ENCODE measurements at places on chromosomes 12 and 14. TPM values are rescaled to one million over a fixed set of nuclear protein-coding genes. Genes with fewer than 3 reads are reported as not detected.

- no peak for DNase-seq
Measured at GRCh38 chr14:64201296-64201695, 92.9 kb downstream of the ESR2 start.

DNA sequence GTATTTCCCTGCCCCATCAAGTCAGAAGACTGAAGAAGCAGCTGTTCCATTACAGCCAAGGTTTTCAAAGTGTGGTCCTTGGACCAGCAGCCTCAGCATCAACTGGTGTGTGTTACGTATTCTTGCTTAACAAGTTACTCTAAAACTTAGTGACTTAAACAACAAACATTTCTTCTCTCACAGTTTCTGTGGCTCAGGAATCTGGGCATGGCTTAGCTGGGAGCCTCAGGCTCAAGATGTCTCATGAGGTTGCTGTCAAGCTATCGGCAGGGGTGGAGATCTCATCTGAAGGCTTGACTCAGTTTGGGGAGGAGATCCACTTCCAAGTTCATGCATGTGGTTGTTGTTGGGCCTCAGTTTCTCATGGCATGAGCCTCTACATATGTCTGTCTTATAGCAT lies 174.5 kb downstream of the KTN1 start:
- DNase-seq = peak; percentile 15

GRCh38 chr14:69808919-69809808 lies 12.1 kb upstream of the SLC10A1 start:
- DNase-seq = no peak

DNA sequence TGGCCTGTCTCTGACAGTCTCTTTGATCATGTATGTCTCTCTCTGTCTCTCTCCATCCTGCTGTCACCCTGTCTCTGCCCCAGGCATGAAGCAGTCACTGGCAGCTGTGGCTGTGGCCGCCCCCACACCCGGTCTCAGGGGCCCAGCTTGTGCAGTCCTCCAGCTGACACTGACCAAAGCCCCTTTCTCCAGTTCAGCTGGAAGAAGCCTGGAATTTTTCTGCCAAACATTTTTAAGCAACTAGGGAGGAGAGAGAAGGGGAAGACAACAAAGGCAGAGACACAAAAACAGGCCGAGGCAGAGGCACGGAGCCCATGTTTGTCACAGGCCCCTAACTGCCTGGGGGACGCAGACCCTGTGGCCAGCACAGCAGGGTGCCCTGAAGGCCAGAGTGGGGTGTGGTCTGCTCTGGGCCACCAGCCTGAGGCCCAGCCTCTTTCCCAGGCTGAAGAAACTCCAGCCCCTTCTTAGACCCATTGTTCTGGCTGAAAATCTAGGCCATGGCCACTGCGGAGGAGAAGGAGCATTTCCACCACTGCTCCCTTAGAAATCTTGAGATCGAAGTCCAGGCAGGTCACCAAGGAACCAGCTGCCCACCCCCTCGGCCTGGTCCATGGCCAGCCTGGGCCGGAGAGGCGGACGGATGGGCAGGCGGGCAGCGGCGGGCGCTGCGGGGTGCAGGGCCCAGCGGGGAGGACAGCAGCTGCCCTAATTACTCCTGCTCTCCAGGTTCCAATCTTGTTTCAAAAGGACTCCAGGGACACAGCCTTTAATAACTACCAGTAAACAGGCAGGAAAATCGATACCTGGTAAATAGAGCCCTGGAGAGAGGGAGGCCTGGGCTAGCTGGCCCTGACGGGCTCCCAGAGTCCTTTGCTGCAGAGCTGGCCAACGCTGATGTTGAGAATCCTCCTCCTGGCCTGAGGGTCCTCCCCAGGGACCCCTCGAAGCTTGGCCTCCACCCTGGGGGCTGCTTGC lies 14.9 kb downstream of the DTX1 start:
- no peak for DNase-seq

- peak; percentile 31 for DNase-seq
Measured at GRCh38 chr14:60085085-60085484, 6.6 kb upstream of the PCNX4 start.

DNA sequence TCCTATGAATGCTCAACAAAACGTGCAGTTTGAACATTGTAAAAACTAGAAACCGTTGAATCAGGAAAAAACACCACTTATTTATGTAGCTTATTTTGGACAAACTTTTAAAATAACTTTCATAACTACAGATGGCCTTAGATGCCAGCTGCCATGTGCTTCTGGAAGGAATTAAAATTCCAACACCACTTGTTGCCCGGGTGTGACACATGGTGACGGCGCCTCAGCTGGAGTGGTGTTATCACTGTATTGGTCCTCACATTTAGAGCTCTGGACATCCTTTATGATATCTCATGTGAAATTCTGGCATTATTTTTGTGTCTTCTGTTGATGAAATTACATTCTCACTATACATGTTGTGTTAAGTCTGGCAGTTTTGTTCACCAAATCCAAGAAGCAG lies 211.0 kb downstream of the IPO8 start:
- no peak for DNase-seq

- DNase-seq = no peak
Measured at GRCh38 chr14:51922624-51923023, 62.2 kb downstream of the GNG2 start.

DNA sequence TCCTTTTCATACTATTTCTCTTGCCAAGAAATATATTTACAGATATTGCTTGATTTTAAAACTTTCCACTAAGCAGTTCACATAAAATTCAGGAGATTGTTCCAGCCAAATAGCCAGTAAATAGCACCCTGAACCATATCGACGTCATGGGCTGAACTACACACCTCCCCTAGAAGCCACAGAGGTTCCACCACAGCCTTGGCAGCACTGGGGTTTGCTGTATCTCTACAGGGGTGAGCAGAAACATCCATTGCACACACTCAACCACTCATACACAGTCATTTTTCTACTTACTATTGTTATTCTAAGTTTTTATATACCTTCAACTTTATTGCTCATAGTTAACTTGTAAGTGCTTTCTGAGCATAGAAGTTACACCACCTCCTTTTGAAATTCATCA lies 8.1 kb upstream of the EIF2S3B start:
- DNase-seq = no peak

GRCh38 chr14:68173227-68173972 lies 353.8 kb downstream of the RAD51B start:
- DNase-seq = no peak

The ZBTB42 gene
- total RNA-seq = 2.3 TPM

The OSGEP gene
- 23.3 TPM for total RNA-seq

The NANOG gene
- total RNA-seq = not detected

Measured in foreskin keratinocyte (primary cell).